CD8-positive, alpha-beta memory T cell (primary cell): ENCODE measurements at places on chromosomes 4 and X. TPM values are rescaled to one million over a fixed set of nuclear protein-coding genes. Genes with fewer than 3 reads are reported as not detected.

DNA sequence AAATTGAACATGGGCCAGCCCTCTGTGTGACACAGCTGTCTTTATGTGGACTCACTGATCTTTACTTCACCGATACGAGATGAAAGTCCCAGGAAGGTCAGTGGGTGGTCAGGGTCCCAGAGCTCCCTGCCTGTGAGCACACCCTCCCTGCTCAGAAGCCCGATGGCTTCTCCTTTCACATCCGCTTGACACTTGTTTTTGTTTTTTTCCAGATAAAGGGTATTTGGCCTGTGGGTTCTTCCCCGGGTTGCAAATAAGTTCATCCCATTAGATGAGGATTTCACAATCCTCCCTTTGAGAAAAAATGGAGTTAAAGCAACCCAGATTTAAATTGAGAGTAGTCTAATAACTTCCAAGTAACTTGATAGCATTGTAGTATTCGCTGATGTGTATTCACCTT, 48.2 kb upstream of the TLR2 start:
- H3K4me1 ChIP-seq, result no peaks in the 10 kb centered on the region
- H3K27ac ChIP-seq, result no peak overlapping the region
- H3K36me3 ChIP-seq, result peaks cover 43% of the 10 kb centered on the region
- no peak overlapping the region for H3K4me3 ChIP-seq
- no peaks in the 10 kb centered on the region for H3K27me3 ChIP-seq
- DNase-seq, result no peak

- DNase-seq, result no peak
- no peak overlapping the region for H3K4me3 ChIP-seq
- no peak overlapping the region for H3K27ac ChIP-seq
- peaks cover 62% of the 10 kb centered on the region for H3K36me3 ChIP-seq
- no peaks in the 10 kb centered on the region for H3K4me1 ChIP-seq
Measured at GRCh38 chr4:2947926-2948325, 15.3 kb downstream of the NOP14 start.

- H3K27ac ChIP-seq, result no peak overlapping the region
- no peak overlapping the region for H3K4me3 ChIP-seq
- no peaks in the 10 kb centered on the region for H3K4me1 ChIP-seq
- no peaks in the 10 kb centered on the region for H3K36me3 ChIP-seq
- no peak for DNase-seq
Measured at GRCh38 chr4:92399032-92399431, 95.3 kb downstream of the GRID2 start.

DNA sequence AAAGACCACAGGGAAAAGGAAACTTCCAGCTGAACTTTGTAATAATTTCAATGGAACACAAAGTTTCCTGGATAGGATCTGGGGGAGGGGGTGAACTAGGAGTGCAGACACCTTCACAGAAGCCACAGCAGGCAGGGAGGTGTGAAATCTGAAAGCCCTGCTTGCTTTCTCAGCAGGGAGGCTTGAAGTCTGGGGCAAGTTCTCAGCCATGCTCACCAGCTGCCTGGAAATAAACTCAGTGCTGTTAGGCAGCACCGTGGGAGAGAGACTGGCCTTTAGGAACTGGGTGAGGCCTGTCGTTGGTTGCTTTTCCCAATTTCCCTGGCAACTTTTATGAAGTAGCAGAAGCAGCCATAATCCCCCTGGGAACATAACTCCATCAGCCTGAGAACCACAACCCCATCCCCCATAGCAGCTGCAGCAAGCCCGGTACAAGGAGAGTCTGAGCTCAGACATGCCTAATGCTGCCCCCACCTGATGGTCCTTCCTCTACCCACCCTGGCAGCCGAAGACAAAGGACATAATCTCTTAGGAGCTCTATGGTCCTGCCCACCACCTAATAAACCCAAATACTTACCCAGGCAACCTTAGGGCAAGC, 39.2 kb upstream of the NMU start:
- DNase-seq, result no peak
- no peak overlapping the region for H3K4me3 ChIP-seq
- H3K27me3 ChIP-seq, result no peaks in the 10 kb centered on the region

DNA sequence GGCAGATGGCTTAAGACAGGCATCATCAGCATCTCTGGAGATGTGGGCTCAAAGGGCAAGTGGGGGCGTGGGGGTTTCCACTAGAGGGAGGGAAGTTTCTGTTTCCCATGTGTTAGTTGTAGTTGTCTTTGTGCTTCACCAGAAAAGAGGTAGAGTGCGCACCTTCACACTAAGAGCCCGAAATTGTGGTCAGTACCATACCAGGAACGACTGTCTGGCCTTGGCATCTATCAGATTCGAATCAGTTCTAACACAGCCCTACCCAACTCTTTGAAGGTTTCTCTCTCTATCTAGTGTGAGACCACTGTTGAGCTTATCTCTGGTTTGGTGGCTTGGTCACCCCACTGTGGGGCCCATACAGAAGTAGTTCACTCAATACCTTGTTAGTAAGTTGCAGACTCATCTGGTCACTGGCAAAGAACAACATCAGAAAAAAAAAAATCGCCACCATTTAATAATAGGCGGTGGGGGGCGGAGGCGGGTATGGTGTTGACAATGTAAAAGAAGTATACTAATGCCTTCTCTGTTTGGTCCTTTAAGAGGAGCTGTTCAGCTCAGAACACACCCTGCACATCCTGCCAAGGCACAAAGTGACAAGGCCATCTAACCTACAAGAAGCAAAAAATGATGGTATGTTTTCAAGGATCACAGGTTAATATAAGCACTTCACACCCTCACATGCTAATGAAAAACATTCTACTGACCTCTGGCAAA, 71.1 kb downstream of the NYX start:
- H3K4me1 ChIP-seq, result no peaks in the 10 kb centered on the region
- H3K4me3 ChIP-seq, result no peak overlapping the region
- H3K27ac ChIP-seq, result no peak overlapping the region

DNA sequence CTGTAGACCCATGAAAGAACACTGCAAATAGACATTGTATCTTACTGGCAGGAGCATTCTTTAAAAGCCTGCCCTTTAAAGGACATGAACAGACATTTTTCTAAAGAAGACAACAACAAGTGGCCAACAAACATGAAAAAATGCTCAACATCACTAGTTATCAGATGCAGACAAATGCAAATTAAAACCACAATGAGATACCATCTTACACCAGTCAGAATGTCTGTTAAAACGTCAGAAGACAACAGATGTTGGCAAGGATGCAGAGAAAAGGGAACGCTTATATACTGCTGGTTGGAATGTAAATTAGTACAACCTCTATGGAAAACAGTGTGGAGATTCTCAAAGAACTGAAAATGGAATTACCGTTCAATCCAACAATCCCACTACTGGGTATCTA, 77.2 kb downstream of the ATP10D start:
- peak; percentile 3 for DNase-seq
- H3K4me3 ChIP-seq, result no peak overlapping the region
- H3K36me3 ChIP-seq, result no peaks in the 10 kb centered on the region
- H3K27ac ChIP-seq, result no peak overlapping the region
- no peaks in the 10 kb centered on the region for H3K4me1 ChIP-seq

- H3K27ac ChIP-seq, result no peak overlapping the region
- no peak for DNase-seq
- H3K36me3 ChIP-seq, result no peaks in the 10 kb centered on the region
- no peaks in the 10 kb centered on the region for H3K4me1 ChIP-seq
- no peak overlapping the region for H3K4me3 ChIP-seq
Measured at GRCh38 chr4:146998157-146998556, 52.5 kb upstream of the TTC29 start.

DNA sequence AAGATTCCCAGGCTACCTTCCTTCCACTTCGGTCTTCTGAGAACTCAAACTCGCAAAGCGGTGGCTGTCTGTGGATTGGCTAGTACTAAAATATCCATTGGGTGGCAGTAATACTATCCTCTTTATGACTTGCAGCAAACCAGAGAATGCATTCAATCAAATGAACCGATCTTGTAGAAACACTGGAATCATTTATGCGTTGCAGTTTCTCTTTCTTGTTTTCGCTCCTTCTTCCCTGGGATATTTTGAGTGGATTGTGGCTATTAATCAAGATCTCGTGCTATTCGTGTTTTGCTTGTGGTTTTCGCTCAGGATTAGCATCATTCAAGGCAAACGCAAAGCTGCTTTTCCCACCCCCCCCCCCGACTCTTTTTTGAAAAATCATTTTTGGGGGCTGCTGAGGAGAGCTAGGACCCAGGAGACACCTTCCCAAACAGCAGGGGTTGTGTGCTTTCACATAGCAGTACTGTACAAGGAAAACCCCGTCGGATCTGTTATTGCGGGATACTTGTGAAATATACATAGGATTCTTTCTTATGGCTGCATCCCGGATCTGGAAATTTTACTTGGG, at the start of gene IL1RAPL1:
IL1RAPL1 (plus strand) TSS at position 466 of the 571 bp plus-strand sequence.
- no peaks in the 10 kb centered on the region for H3K36me3 ChIP-seq
- H3K27ac ChIP-seq, result no peak within 1 kb of the TSS
- H3K4me1 ChIP-seq, result no peaks in the 10 kb centered on the region
- no peaks in the 10 kb centered on the region for H3K27me3 ChIP-seq
- no peak for DNase-seq

DNA sequence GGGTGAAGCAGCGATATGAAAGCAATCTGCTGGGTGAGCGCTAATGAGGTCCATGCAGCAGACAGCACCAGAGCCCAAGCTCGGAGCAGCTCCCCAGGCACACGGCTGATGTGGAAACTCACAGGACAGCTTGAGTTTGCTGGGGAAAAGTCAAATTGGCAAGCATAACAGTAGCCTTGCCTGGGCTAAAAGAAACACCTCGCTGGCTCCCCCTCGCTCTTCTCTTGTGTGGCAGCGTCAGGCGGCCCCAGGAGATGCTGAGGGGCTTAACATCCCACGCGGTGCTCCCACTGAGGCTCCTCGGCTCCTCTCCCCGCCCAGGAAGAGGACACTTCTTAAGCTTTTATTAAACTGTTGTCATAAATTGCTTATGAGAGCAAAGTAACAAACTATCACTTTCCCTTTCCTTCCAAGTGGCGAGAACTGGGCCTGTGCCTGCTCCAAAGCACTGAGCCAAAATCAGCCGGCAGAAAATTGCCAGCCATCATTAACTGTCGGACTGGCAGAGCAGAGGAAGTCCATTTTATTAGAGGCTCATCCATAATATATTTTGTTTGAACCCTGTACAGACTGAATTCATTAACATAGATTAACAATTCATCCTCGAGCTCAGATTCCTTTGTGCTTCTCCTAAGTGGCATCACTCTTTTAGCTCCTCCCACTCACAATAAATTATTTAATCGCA, 111.4 kb downstream of the TSPAN5 start:
- no peak overlapping the region for H3K4me3 ChIP-seq
- DNase-seq, result no peak
- no peaks in the 10 kb centered on the region for H3K36me3 ChIP-seq
- H3K27me3 ChIP-seq, result no peaks in the 10 kb centered on the region
- H3K27ac ChIP-seq, result no peak overlapping the region

- no peak for DNase-seq
- no peaks in the 10 kb centered on the region for H3K36me3 ChIP-seq
- no peak overlapping the region for H3K27ac ChIP-seq
- no peaks in the 10 kb centered on the region for H3K4me1 ChIP-seq
Measured at GRCh38 chr4:32129967-32130366, 1409.8 kb downstream of the PCDH7 start.

DNA sequence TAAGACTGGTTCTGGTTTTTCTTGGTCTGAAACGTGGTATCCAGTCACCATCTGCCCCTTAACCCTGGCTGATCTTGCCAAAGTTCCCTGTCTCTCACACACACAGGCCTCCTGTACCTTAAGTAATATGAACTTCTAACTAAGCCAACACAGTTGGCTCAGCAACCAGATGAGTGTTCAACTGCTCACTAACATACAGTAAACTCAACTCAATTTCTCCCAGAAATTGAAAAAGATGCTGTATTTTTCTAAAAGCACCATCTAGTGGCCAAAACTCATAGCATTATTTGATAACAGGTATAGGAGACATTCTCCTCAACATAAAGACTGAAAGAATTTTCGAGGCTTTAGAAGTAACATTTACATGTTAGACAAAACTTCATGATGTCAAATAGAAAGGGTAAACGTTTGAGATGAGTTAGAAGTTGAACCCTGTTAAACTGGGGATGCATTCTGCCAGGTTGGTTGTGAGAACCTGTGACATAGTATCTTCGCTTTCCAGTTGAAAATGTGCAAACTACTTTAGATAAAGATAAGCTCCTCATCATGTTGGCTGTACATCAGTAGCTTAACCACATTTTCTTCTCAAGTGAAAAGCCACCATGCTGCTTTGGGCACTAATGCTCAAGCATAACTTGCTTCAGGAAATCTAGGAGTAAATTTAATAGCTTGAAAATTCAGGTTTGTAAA, 31.2 kb downstream of the CCNI start:
- no peaks in the 10 kb centered on the region for H3K27me3 ChIP-seq
- peaks cover 14% of the 10 kb centered on the region for H3K36me3 ChIP-seq
- H3K4me1 ChIP-seq, result peaks cover 4% of the 10 kb centered on the region
- DNase-seq, result no peak

DNA sequence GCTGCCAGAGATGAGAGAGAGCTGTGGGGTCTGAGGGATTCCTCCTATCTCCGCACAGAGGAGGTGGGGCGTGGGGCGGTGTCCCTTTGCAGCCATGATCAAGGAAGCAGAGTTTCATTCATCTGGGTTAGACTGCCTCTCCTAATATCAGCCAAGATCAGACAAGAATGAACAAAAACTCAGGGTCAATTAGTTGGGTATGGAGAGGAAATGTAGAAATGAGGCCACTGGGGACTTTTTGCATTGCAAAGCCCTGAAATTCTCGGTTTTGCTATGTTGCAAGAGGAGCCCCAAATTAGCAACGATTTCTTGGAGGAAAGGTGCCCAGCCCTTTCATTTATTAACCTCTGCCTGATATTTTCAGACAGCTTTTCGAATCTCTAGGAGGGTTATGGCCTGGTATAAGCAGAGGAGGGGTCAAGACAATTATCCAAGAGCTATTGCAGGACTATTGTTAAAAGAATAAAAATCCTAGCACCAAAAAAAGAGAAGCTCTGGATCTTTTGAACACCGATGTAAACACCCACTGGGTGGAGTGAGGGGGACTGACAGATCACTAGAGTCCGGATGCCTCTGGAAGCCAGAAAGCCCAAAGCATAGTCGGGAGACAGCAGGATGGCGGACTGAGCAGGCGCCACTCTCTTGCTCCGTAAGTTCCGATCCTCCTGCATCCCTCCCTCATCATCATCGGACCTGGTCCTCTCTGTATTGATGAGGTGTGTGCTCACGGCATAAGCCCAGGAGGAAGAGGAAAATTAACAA, 34.4 kb upstream of the ACSL1 start:
- H3K36me3 ChIP-seq, result no peaks in the 10 kb centered on the region
- no peak overlapping the region for H3K27ac ChIP-seq
- no peaks in the 10 kb centered on the region for H3K27me3 ChIP-seq
- DNase-seq, result no peak

- peak overlapping the region; percentile 20 for H3K4me3 ChIP-seq
- no peak for DNase-seq
- H3K36me3 ChIP-seq, result no peaks in the 10 kb centered on the region
- peak overlapping the region; percentile 65 for H3K27ac ChIP-seq
Measured at GRCh38 chr4:6916587-6917460, 7.2 kb downstream of the TBC1D14 start.

Gene SORCS2
- not detected for total RNA-seq

Gene PDE5A
- total RNA-seq, result 0.44 TPM

Gene HOPX
- total RNA-seq, result 159 TPM

Gene IGFBP7
- total RNA-seq, result not detected

Gene IQSEC2
- 0.96 TPM for total RNA-seq

Gene DIPK2B
- not detected for total RNA-seq
